ENCODE measurements at places on chromosomes 12 and 14.

- no peak for DNase-seq
Observed at GRCh38 chr12:14111230-14111865, 129.9 kb upstream of the GRIN2B start.

DNA sequence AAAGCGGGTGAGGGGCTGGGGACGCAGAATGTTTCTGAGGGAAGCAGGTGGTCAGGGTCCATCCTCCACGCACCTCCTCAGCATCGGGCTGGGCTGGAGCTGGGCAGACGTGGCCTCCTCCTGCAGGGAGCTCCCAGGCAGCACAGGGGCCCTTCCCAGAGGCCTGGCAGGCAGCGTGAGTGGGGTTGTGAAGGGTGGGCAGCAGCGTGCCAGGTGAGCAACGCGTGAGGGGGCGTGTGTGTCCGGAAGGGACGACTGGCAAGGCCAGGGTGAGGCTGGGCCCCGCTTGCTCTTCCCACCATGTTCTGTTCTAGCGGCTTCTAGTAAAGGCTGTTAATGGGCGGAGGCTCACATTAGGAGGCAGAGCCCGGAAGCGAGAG lies 17.1 kb downstream of the ANKRD9 start:
- DNase-seq = no peak

DNA sequence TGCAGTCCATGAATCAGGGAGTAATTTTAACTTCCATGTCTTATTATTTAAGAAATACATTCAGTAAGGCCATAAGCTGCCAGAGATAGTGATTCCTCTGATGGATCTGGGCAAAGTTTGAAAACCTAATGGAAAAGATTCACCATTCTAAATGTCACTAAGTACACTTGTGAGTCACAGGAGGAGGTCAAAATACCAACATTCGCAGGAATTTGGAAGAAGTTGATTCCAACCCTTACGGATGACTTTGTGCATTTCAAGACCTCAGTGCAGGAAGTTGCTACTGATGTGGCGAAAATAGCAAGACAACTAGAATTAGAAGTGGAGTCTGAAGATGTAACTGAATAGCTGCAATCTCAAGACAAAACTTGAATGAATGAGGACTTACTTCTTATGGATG lies 69.8 kb downstream of the OSBPL8 start:
- no peak for DNase-seq

GRCh38 chr12:52210186-52210924 lies 18.5 kb upstream of the KRT80 start:
- no peak for DNase-seq

DNA sequence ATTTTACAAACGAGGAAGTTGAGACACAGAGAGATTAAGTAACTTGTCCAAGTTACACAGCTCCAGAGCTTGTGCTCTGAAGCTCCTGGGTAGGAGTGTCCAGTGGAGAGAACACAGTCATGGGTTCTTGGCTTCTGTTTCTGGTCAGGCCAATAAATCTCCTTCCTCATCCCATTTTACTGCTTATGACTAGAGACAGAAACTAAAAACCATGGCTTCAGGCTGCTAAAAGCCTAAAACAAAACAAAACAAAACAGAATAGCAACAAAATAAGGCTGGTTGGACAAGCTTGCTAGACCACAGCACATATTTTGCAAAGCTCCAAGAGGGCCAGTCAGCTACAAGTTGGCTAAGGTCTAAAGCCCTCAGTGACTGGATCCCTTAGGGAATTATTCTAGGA lies 49.8 kb downstream of the PTGER2 start:
- no peak for DNase-seq

DNA sequence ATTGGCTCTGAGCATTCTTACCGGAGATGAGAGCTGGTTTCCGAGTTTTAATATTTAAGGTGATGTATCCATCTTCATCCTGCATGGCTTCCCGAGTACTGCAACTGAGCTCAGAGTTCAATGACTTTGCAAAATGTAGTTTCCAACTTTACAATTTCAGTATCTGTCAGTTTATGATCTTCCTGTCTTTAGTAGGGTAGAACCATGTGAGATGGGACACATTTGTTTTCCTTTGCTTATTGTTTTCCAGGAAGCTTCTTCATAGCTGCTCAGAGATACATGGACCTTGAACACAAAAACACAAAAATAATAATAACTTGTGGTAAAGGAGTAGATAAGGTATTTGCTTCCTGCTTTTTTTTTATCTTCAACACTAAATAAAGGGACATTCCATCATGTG lies at the start of gene CLEC1B:
Gene CLEC1B (minus strand): TSS at position 106 of the 400 bp plus-strand sequence. CDS start 21 bp downstream, at position 85.
- DNase-seq = no peak

DNA sequence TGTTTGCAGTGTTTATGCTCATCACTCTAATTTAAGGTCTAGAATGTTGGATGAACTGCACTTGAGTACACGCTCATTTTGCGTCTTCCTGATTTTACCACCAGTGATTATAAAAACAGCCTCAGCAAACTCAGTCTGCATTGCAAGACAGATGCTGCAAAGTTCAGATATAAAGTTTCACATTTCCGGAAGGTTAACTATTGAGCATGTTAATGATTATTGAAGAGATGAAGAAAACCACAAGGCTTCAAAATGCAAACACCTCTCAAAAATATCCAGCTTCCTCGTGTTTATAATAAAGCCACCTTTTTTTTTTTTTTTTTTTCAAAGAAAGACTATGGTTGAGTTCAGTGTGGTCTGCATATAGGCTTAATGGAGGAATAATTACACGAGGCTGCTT lies 92.1 kb upstream of the BMP4 start:
- DNase-seq = peak; percentile 63

DNA sequence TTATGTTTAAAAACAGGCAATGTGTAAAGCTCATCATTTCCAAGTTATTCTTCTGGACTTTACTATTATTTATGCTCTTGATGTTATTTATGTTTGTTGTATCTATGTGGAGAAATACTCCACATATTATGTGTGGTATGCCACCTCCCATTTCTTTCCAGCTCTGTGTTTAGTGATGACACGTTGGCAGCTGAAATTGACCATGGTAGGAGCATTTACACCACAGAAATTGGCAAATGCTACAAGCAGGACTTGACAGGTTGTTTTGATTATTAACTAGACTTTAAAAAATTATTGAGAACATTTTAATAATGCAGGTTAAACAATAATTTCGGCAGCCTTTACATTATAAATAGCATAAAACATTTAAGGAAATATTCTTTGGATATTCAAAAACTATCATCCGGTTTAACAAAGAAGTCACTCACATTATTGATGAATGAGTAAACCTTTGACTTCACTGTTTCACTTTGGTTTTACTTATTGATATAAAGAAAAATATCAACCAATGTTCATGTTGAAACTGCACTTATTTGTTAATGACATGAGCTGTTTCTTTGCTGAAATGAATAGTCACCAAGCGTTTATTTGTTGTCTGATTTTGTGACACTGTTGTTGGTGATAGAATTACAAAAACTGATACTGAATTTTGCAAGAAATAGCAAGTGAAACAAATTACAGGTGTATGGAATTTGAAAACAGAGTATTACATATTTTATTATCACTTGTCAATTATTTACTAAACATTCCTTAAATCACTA lies 76.8 kb downstream of the HMGA2 start:
- DNase-seq = no peak

- no peak for DNase-seq
Observed at GRCh38 chr14:77580477-77580876, 36.0 kb downstream of the SPTLC2 start.

- no peak for DNase-seq
Observed at GRCh38 chr12:76781321-76781720, 17.4 kb downstream of the ZDHHC17 start.

GRCh38 chr12:68304626-68305025 lies 27.5 kb downstream of the MDM1 start:
- DNase-seq = no peak

DNA sequence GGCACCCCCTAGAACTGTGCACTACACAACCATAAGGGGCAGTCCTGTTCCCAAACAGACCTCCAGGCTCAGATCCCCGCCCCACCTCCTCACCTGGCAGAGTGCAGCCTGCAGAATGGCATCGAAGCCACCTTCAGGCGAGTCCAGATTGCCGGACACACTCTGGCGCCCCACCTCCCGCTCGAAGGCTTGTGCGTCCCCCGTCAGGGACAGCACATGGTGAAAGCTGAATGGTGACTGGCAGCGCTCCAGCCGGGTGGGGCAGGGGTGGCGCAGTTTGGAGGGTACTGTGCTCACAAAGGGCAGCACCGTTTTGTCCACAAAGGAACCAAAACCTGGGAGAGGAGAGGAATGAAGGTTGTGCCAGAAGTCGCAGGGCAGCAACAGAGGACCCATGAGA lies 10.6 kb downstream of the ITGB7 start:
- DNase-seq = no peak

DNA sequence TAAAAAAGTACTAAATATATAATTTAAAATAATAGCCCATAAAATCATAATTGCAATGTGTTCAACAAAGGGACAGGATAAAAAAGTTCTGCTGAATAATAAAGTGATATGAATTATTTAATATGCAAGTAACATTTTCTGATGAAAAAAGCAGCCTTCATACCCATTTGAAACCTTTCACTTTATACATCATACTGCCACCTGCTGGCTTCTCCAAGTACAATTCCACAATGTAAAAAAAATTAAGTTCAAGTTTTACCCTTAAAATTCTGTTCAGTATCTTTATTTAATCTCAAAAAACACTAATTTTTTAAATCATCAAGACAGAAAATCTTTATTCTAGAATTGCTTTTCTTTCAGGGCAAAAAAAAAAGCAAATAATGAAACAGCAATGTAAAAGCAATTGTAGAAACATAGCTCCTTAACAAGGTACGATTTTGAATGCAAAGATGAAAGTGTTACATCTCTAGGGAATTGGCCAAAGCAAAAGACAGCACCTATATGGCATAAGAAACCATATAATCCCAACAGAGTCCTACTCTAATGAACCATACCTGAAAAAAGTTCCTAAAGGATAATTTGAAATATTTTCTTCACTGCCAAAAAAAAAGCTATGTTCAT lies 15.0 kb downstream of the MDM1 start:
- DNase-seq = peak; percentile 69

GRCh38 chr12:77152623-77153193 lies 87.3 kb upstream of the E2F7 start:
- DNase-seq = no peak

GRCh38 chr14:58280954-58281787 lies 17.2 kb upstream of the ARID4A start:
- DNase-seq = no peak

DNA sequence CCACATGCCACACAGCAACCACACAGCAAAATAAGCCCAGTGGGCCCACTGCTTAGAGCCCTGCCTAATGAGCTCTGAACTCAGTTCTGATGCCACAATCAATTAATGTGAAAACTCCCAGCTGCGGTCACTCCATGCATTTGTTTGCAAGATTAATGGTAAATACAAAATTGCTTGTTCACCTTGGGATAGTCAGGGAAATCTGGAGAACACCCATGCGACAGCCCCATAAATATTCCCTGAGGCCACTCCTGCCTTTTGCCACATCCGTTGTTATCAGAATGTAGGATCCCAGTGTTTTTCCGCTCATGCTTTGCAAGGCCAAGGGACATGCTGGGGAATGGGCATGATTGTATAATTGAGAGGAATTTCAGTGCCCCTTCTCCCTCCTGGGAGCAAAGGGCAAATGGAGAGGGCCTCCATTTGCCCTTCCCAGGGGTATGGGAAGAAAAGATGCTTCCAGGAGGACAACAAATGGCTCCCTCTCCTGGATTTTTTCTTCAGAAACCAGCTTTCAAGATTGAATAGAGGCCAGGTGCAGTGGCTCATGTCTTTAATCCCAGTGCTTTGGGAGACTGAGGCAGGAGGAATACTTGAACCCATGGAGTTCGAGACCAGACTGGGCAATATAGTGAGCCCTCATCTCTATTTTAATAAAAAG lies 30.8 kb upstream of the CMKLR1 start:
- DNase-seq = no peak

GRCh38 chr14:81166121-81166520 lies 54.6 kb downstream of the GTF2A1 start:
- DNase-seq = no peak

DNA sequence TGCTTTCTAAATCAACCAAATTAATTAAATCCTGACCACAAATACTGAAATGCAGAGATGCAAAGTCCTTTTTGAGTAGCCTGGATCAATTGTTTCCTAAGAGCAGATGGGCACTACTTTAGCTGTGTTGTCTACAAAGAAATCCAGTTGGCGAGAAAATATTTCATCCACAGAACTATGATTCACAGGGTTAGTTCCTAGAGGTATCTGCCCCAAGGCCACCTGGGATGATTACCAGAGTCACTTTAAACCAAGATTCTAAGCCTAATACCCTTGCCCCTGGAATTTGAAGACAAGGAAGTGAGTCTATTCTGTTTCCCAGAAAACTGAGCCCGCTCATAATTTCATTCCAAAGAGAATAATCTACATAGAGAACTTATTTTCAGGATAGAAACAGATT lies 198.4 kb downstream of the PPM1H start:
- no peak for DNase-seq

- DNase-seq = no peak
Observed at GRCh38 chr14:72925171-72925759, 999 bp upstream of the DCAF4 start.

GRCh38 chr12:10211101-10211939 lies 1.4 kb upstream of the GABARAPL1 start:
- DNase-seq = peak; percentile 55

GRCh38 chr12:102120886-102121285 lies 903 bp downstream of the PARPBP start:
- DNase-seq = peak; percentile 59

DNA sequence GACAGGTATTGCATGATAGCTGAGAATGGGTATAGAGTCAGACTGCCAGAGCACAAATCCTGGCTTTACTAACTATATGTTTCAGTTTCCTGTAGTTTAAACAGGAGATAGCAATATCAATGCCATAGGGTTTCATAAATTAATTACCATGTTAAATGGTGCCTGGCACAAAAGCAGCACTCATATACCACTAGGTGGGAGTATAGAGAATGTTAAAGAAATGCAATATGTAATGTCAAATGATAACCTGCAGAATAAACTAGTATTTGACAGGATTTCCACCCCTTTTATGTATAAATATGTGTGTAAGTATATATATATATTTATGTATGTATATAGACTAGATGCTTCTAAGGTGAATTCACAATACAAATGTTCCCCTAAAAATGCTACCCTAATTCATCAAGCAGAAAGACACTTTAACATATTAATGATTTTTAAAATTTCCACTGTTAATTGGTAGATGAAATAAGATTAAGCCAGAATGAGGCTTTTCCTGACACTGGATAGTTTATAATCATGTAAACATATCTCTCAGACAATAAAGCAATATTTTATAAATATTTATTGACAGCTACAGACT lies 8.6 kb downstream of the WDR89 start:
- DNase-seq = peak; percentile 35

GRCh38 chr12:30908076-30908721 lies 18.3 kb upstream of the TSPAN11 start:
- DNase-seq = no peak
